ENCODE measurements at places on chromosomes 4 and X.

DNA sequence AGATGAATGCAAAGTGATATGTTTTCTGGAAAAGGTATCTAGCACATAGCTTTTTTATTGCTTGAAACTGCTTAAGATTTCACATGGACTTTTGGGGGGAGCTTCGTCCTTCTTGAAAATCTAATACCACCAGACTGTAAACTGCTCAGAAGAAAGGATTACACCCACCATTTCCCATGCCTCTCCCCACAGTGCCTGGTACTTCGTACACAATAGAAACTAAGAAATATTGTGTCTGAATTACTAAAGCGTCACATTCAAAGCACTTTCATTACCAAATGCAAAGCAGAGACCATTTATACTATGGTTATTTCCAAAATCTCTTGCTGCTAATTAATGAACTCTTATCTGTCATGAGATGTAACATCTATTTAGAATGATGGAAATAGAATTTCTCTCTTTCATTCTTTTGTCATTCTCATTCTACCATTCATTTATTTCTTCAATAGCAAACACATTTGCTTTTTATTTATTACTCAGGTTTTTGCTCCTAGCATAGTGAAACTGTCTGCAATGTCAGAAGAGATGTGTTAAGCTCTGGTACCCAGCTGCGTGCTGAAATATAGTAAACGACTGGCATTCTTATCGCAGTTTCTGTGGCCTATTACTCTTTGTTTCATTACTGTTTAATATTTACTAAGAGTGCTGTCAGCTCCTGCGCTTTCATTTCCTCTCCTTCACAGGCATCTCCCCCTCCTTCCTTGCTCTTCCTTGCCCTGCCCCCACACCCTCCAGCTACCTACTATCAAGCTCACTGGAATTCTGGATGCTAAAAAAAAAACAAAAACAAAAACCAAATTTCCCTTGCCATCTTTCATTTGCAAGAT lies 51.4 kb upstream of the RAPGEF2 start:
- DNase-seq = no peak

GRCh38 chr4:26020083-26020668 lies 106.2 kb downstream of the SMIM20 start:
- no peak for DNase-seq

DNA sequence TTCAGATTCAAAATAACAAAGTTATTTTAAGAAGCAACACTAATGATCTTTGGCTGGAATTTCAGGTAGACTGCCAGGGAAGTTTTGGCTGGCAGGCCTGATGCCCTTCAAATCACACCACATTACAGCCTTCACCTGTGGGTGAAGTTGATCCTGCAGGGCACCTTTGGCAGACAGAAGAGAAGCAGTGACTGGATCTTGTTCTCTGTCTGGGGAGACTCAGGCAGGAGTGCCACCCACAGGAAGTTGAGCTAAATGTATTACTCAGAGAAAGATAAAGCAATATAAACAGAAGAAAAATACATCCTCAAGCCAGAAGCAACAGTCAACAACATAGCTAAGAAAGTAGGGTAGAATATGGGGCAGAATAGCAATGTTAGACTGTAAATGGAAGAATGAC lies 12.8 kb upstream of the CFAP299 start:
- DNase-seq = no peak

DNA sequence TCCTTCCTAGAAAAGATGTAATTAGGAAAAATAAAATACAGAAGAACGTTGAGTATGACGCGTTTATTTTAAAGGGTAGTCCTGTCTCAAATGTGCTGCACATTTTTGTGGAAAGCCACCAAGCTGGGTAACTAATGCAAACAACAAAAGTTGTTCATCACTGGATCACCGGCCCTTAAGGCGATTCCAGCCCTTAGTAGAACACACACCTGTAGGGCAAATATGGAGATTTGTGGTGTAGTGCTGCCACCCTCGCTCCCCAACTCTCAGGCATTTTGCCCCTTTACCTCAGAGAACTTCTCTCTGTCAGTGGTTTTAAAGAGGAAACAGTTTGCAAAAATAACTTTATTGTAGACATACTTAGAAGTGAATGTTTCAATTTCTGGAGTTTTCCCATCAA lies 1.9 kb downstream of the TBL1X start:
- DNase-seq = no peak

DNA sequence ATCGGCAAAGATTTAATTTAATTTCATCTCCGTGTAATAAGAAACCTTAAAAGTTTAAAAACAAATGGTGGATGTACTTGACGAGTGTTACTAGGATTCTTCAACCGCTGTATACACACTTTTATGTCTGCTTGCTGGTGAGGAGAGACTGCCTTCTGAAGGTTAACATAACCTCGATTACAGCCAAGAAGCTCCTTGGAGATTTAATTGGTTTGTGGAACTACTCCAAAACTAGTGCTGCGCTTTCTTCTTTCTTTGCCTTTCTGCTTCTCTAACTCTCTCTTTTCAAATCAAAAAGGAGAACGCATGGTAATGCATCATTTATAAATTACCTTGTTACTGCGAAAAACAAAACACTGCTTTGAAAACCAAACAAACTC lies 109.0 kb downstream of the ANTXR2 start:
- no peak for DNase-seq

DNA sequence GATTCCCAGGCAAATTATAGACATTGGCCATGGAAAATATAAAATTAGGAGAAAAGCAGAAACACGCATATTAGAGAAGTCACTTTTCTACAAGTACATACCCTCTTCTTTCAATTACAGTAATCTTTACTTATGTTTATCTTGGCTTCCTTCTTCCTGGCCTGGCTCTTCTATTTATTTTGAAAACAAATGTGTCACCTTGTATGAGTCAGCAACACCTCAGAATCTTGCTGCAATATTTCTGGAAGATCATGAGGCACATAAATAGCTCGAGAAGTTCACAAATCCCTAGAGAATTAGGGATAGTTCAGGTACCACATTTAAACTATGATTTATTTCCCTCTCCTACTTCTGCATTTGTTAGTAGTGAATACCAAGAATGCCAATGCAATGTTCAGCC lies 124.6 kb downstream of the ANOS1 start:
- no peak for DNase-seq

DNA sequence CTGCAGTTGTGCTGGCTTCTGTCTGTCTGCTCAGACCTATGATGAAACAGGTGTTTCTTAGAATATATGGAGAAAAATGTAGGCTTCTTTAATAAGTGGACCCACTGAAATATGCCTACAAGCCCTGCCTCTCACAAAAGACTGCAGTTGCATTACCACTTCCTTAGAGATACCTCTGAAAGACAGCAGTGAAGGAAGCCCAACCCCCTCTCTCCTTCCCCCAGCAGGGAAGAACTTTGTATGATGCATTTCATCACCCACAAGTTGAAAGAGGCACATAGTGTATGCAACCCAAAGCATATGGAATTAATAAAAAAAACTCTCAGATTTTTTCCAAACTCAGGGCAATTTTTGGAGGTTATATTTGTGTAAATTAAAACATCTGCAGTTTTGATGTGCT lies 916.7 kb downstream of the TECRL start:
- no peak for DNase-seq

DNA sequence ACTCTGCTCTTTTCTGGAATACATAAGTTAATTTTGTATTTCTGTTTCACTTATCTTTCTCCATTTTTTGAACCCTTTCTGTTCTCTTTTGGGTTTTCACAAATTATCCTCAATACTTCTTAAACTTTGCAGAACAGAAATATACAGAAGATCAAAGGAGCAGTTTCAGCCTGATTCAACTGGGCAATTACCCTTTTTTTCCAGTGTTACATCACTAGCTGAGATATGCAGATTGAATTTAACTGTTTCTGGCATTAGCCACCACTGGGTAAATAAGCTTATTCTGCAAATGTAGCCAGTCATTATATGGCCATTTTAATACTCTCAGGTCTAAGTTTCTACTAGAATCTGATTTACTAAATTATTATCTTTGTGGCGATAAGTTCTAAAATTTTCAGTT lies 66.9 kb upstream of the GRID2 start:
- no peak for DNase-seq

GRCh38 chr4:110617646-110618580 lies 5.0 kb downstream of the PITX2 start:
- DNase-seq = no peak

GRCh38 chrX:70969635-70970481 lies 39.0 kb upstream of the SLC7A3 start:
- no peak for DNase-seq

DNA sequence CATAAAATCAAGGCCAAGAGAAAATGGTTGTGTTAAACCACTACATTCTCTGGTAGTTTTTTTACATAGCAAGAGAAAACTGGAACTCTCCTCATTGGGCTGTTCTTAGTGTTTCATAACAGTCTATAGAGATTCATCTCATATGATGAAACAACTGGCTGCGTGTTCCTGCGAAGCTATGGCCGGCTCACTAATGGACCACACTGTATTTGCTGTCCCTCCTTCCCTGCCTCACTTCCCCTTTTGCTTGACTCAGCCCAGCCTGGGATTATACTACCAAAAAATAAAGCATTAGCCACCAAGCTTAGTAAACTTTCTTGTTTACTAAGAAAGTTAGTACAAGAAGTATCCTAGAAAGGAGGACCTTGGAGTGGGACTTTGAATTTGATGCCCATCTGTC lies 31.6 kb upstream of the LSM6 start:
- no peak for DNase-seq

DNA sequence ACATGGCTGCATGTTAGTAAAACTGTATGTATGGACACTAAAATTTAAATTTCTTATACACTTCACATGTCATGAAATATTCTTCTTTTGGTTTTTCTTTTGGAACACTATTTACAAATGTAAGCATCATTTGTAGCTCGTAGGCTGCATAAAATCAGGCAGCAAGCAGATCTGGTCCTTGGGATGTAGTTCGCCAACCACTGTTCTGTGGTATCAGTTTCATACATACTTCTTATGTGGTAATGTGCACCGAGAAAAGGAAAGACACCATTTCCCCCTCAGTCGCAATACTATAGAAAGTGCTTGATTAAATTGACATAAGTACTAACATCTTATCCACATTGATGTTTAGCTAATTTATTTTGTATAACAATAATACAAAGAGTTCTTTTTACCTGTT lies 274.4 kb upstream of the VCX start:
- no peak for DNase-seq

GRCh38 chr4:123449362-123449761 lies 52.8 kb downstream of the SPRY1 start:
- DNase-seq = no peak

DNA sequence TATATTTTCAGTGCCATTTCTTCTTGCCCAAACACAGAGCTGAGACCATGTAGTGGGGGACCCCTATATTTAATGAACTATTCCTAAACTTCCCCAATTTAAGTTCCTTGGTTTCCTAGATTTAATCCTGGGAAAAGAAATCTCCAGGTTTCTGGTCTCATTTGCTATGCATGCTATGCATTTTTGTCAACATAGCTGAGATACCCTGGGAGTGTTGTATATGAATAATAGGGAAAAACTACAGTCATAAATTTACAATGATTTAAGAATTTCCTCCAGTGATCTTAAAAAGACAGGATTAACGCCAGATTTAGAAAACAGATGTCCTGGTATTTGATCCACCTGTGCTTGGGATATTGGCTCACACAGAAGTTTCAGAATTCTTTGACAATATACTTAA lies 136.8 kb upstream of the RAPGEF2 start:
- DNase-seq = no peak

DNA sequence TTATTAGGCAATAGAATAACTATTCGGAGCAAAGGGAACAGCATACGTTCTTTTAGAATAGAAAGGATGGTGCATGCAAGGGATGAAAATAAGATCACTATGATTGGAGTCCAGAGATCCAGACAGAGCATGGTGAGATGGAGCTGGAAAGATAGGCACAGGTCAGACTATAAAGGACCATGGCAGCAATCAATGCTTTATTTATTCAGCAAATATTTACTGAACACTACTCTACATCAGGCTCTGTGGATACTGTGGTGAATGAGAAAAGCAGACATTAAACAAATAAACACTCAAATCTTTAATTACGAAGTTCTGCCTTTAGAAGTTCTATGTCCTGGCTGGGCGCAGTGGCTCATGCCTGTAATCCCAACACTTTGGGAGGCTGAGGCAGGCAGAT lies 44.7 kb upstream of the ACSL4 start:
- no peak for DNase-seq

DNA sequence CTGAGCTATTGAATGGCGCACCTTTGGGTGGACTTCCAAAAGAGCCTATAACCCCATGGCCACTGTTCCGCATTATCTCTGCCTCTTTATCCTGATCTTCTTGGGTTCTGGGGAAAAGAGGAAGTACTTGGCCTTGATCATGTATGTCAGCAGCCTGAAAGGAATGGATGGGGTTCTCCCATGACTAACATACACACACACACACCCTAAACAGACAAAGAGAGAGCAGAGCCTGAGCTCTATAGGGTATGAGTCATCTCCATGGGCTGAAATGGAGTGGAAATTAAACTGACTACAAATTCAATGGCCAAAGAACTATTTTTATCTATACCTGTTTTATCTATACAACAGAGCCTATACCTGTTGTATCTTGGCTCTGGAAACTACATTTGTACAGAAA lies 141.5 kb upstream of the MTMR8 start:
- no peak for DNase-seq

GRCh38 chr4:163673848-163674697 lies 179.6 kb downstream of the TMA16 start:
- no peak for DNase-seq

DNA sequence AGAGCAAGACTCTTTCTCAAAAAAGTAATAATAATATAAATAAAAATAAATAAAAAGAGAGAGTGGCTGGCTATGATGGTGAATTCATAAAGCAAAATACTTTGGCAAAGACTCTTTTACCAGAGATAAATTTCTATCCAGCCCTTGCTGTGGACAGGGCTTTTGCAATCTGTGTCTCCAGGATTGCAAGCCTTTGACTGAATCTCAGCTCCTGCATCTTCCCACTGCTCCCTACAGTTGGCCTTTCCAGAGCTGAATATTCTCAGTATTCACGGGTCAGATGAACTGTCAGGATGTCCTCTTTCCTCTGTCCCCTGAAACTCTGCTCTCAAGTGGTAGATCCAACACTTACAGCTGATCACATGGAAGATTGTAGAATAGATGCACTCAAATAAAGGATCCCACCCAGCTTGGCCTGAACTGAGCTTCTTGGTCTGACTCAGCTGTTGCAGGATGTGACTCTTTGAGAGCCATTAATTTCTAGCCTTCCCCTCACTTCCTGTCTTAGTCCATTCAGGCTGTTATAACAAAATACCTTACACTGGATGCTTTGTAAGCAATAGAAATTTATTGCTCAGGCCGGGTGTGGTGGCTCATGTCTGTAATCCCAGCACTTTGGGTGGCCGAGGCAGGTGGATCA lies 123.4 kb upstream of the GUCY1A1 start:
- no peak for DNase-seq

GRCh38 chr4:52197306-52197705 lies 146.2 kb downstream of the SPATA18 start:
- DNase-seq = no peak

- DNase-seq = no peak
These were observed 169.0 kb downstream of the CORIN start for GRCh38 chr4:47668810-47669408.

- no peak for DNase-seq
These were observed 168.7 kb downstream of the SCFD2 start for GRCh38 chr4:53196882-53197771.

DNA sequence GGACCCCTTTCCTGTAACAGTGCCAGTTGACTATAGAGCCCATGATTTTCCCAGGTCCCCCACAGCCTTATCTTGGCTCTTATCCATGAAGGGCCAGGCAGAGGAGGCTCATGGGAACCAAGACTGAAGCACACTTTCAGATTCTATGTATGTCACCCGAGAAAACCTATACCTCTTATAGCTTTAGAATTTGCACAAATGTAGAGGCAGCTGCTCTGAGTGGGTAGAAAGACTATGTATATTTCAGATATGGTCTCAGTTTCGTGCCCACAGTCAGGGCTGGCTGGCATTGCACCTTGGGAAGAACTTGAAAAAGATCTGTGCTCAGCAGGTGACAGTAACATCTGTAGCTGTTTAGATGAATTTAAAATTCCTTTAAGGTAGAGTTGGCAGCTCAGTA lies 8.3 kb upstream of the LNX1 start:
- no peak for DNase-seq

All from stimulated activated CD4-positive, alpha-beta T cell treated with anti-CD3 and anti-CD28 coated beads, Interleukin-15, amount 100 ng/mL, for 1 hour (primary cell).